ENCODE measurements at places on chromosomes 12 and 14.

DNA sequence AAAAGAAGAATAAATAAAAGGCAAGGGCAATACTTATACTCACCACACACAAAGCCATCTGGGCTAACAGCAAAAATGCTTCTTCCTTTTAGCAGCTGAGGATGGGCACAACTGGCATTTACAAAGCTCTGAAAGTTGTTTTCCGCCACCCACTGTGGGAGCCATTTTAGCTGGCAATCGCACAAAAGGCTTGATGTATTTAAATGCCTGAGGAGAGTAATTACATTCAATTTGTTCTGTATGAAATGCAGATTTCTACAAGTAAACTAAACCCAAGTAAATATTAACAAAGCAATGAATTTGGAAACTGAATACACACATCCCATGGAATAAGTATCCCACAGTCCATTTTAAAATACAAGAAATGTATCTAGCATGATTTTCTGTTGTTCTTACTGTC is 37.5 kb downstream of the LRIG3 start:
- DNase-seq: no peak

DNA sequence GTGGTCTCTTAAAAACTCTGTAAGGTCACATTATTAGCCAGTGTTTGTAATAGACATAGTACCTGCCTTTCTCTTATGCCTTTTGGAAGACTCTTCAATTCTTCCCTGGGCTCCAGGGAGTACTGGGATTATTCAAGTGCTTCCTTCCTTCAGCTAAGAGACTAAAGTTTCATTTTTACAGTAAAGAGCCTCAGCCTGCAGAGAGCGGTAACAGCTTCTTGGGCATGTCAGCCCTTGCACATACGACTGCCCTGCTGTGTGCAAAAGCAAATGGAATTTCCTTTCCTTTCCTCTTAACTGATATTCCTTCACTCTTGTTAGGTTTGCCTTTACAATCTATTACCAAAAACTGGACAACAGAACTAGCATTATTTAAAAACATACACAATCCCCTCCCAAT is 32.9 kb upstream of the AMIGO2 start:
- no peak for DNase-seq

- DNase-seq: peak; percentile 58
These were observed 1.2 kb upstream of the SCAF11 start for GRCh38 chr12:45991284-45992249.

DNA sequence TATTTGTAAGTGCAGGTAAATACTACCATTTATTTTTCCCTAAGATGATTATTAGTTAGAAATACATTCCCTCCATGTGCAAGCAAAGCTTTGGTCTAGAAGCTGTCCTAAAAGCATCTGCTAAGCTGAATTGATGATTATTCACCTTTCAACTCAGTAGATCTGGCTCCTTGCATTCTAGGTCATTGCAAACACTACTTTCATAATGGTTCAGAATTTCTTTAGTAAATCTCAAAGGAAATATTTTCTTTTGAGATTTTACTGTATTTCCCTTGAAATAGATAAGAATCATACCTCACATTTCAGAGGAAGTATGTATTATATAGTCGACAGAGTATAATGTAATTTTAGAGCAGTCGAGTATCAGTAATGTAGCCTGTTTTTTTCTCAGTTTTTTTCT is 2.4 kb downstream of the ETNK1 start:
- DNase-seq: no peak

DNA sequence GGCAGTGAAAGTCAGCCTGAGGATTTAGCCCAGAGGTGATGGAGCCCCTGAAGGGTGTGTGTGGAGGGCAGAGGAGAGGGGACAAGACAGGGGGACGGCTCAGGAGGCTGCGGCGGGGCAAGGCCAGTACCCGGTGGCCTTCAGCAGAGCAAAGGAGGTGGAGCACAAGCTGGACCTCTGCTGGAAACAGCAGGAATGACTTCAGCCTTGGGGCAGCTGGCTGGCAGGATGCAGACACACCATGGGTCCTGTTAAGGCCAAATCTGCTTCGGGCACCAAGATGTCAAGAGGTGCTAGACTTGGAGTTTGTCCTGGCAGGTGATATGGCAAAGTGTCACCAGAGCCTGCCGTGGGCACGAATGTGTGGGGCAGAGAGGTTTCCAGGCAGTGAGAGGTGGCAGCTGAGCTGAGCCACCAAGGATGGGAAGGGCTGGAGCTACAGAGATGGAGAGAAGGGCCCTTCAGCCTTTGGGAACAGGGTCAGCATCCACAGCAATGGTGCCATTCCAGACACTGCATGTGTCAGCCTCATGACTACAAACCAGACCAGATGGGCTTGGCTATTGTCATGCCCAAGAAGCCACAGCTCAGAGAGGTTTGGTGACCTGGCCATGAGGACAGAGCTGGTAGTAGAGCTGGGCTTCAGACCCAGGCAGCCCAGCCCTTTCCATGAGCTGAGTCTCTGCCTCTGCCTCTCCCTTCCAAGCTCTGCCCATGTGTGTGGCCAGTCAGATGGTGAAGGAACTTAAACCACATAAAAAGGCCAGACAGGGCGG is 91.9 kb downstream of the LGMN start:
- no peak for DNase-seq

DNA sequence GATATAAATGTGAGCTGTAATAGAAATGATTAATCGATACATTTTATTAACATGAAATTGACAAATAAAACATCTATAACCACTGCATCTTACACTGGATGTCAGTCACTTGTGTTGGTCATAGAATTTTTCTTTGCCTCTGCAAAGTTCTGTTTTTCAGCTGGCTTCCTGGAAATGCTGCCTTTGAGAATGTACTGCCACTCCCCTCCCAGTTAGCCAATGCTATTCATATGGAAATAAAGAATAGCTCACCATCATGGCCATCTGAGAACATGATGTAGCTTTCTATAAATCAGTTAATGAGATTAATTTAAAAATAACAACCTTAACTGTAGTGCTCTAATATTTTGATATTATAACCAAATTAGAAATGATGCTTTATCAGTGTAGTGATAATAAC is 41.1 kb downstream of the SLCO1B1 start:
- no peak for DNase-seq

- DNase-seq: no peak
These were observed 3.4 kb downstream of the PLBD2 start for GRCh38 chr12:113361574-113362370.

- DNase-seq: no peak
These were observed 213.0 kb downstream of the ADAMTS20 start for GRCh38 chr12:43338848-43339526.

Data from T-helper 2 cell (primary cell).